Left ventricle myocardium inferior (tissue), 1 donor: ENCODE measurements at places on chromosomes 11 and 22.

DNA sequence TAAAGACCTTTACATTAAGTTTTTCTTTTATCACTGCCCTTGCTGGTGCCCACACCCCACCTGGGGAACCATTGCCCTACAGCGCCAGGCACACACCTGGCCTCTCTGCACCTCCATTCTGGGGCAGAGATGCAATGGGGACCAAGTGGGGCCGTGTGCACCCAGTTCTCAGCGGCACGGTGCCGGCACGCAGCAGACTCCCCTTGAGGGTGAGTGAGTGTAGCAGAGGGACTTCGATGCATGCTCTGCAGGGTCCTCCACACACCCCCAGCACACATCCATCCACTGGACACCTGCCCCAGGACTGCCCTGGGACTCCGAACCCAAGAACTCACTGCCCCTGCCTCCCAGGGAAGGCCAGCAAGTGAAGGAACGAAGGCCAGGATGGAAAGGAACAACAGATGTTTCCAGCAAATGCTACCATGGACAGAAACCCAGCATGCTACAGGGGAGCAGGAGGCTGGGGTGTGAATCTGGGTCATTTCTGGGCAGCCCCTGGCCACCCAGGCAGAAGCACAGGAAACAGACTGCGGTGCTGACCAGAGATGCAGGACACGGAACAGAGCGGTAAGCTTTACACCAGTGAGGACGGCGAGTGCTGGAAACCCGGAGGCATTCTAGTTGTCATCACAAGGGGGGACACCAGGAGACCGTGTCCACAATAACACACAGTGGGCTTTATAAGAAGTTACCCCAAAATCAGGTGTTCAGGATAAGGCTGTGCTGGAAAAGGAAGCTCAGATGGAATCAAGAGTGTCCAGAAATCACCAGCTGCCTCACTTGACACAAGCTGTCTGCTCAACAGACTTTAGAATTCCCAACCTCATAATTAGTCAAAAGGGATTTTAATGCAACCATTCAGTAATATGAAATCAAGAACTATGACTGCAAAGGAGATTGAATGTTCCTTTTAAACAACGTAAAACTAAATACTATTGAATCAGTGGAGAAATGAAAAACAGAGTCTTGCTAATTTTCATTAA lies 32.7 kb upstream of the MOB2 start:
- peak; percentile 2 for DNase-seq
- no peak overlapping the region for H3K4me3 ChIP-seq
- peaks cover 99% of the 10 kb centered on the region for H3K4me1 ChIP-seq
- H3K27ac ChIP-seq, result no peak overlapping the region
- H3K36me3 ChIP-seq, result no peaks in the 10 kb centered on the region

DNA sequence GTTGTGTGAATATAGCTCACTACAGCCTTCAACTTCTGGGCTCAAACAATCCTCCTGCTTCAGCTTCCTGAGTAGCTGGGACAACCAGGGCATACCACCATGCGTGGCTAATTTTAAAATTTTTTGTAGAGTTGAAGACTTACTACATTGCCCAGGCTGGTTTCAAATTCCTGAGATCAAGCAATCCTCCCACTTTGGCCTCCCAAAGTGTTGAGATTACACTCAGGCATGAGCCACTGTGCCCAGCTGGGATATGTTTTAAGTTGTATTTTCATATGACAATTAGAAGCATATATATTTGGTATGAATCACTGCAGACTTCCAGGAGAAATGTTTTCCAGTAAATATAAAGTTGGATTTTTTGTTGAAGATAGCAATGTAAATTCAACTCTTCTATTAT lies 15.4 kb downstream of the DDX10 start:
- no peaks in the 10 kb centered on the region for H3K27me3 ChIP-seq
- peaks cover 63% of the 10 kb centered on the region for H3K36me3 ChIP-seq
- no peak for DNase-seq
- H3K4me1 ChIP-seq, result no peaks in the 10 kb centered on the region

GRCh38 chr22:16967453-16968217 lies 40.4 kb downstream of the GAB4 start:
- peaks cover 84% of the 10 kb centered on the region for H3K27me3 ChIP-seq
- H3K27ac ChIP-seq, result no peak overlapping the region

DNA sequence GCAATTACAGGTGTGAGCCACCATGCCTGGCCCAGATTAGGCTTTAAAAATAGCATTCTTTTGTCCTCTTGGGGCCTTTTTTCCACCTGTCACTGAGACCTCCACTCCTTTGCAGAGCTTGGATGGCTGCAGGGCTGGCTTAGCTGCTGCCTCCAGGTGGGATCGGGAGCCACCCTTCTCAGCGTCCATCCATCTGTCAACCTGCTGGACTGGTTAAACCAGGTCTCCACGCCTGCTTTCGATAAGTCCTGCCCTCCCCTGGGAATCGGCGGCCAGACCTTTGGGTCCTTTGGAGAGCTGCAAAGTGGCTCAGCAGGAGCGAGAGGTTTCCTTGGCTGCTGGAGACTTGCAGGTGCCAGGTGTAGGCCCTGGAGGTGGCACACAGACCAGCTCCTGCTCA lies 23.4 kb upstream of the GRAMD4 start:
- H3K27ac ChIP-seq, result peak overlapping the region; percentile 94
- H3K4me3 ChIP-seq, result no peak overlapping the region
- H3K27me3 ChIP-seq, result no peaks in the 10 kb centered on the region
- H3K36me3 ChIP-seq, result no peaks in the 10 kb centered on the region
- no peak for DNase-seq
- H3K4me1 ChIP-seq, result peaks cover 94% of the 10 kb centered on the region

DNA sequence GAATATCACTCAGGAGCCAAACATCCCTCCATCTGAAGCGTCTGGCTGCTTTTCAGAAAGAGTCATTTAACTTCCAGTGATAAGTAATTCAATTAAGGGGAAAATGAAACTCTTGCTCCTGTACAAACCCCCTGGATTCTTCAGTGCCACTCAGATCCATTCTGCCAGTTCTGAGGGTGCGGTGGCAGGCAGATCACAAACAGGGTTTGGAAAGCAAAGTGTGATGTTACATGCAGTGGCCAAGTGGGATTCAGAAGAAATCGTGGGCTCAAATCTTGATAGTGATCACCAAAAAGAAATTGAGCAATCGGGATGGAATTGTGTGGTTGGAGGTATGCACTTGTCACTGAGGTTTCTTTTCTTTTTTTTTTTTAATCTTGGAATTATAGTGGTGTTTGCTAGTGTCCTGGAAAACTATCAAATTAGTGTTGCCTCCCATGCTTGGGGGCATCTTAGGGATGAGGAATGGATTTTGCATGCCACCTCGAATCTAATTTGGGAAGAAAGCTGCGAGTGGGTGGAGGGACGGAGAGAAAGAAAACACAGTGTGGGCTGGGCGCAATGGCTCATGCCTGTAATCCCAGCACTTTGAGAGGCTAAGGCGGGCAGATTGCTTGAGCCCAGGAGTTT lies 22.5 kb upstream of the RTL6 start:
- H3K4me1 ChIP-seq, result peaks cover 26% of the 10 kb centered on the region
- H3K27ac ChIP-seq, result peak overlapping the region; percentile 87
- H3K27me3 ChIP-seq, result no peaks in the 10 kb centered on the region
- no peak for DNase-seq
- no peak overlapping the region for H3K4me3 ChIP-seq

GRCh38 chr22:23305922-23306374 lies 125.6 kb downstream of the BCR start:
- peak; percentile 79 for DNase-seq
- H3K27me3 ChIP-seq, result no peaks in the 10 kb centered on the region
- H3K4me1 ChIP-seq, result peaks cover 27% of the 10 kb centered on the region
- peak overlapping the region; percentile 34 for H3K4me3 ChIP-seq

- no peaks in the 10 kb centered on the region for H3K4me1 ChIP-seq
- no peak for DNase-seq
- no peak overlapping the region for H3K27ac ChIP-seq
- H3K36me3 ChIP-seq, result no peaks in the 10 kb centered on the region
- H3K4me3 ChIP-seq, result no peak overlapping the region
- no peaks in the 10 kb centered on the region for H3K27me3 ChIP-seq
Measured at GRCh38 chr11:37040921-37041320, 442.9 kb upstream of the RAG2 start.

DNA sequence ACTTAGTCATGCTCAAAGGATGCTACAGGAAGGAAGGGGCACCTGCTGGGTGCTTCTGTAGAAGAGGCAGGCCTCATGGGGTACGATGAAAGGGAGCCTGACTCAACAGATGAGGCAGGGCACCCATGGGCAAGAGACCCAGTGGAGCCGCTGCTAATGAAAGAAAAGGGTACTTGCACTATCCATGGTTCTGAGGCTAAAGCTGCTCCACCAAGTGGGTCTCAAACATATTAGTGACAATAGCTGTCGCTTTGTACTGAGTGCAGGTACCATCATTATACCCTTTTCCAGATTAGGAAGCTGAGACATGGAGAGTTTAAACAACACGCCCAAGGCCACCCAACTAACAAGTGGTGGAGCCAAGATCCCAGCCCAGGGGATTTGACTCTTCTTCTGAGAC lies 127.5 kb upstream of the SERPIND1 start:
- H3K36me3 ChIP-seq, result no peaks in the 10 kb centered on the region
- no peak for DNase-seq
- no peaks in the 10 kb centered on the region for H3K4me1 ChIP-seq
- peaks cover 26% of the 10 kb centered on the region for H3K27me3 ChIP-seq
- no peak overlapping the region for H3K4me3 ChIP-seq

- no peak overlapping the region for H3K4me3 ChIP-seq
- peaks cover 63% of the 10 kb centered on the region for H3K36me3 ChIP-seq
- no peaks in the 10 kb centered on the region for H3K27me3 ChIP-seq
- H3K4me1 ChIP-seq, result peaks cover 45% of the 10 kb centered on the region
Measured at GRCh38 chr11:130473795-130474377, 25.4 kb downstream of the ADAMTS15 start.

DNA sequence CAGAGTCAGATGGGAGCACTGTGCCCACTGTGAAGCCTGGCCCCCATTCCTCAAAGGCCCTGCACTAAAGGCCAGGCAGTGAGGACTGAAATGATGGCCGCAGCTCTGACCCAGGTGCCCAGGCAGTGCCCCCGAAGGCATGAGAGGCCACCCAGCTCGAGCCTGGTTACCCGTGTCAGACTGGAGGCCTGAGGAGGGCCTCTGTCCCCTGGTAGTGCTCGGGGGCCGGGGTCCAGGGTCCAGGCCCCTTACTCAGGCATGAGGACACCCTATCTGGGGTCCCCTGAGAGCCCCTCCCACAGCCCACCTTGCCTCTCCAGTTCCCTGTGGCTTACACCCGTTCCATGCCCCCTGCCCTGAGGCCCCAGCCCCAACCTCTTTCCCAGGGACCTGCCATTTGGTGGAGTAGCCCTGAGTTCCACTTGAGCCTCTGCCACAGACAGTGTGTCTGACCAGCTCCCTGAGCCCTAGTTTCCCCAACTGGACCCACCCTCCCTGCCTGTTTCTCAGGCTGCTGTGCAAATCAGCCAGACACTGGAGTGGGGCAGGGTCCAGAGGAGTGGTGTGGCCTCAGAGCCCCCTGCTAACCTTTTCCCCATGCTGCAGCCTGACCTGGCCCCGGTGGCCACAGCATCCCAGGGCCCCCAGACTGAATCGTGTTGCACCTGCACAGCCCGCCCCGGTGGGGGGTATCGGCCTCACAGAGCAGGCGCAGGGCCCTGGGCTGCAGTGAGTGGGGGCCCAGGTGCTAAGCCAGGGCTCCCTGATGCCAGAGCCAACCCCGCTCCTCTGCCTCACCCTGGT lies 10.8 kb upstream of the ANKRD13D start:
- H3K36me3 ChIP-seq, result peaks cover 51% of the 10 kb centered on the region
- H3K4me1 ChIP-seq, result peaks cover 86% of the 10 kb centered on the region
- H3K27ac ChIP-seq, result peak overlapping the region; percentile 94
- DNase-seq, result no peak
- no peaks in the 10 kb centered on the region for H3K27me3 ChIP-seq
- peak overlapping the region; percentile 61 for H3K4me3 ChIP-seq

DNA sequence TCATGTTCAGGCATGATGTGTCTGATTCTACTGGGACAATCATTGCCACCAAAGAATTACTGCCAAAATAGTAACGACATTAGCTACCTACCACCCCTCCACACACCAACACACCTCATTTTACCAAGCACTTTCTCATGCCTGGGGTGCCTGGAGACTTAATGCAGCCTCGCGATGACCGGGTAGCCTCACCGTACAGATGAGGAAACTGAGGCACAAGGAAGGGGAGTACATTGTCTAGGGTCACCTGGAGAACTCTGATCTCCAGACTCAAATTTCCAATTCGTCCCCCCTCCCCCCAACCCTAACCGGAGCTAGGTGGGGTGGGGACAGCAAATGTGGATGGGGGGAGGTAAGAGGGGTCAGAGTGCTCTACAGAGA lies 2.7 kb upstream of the RTN4RL2 start:
- H3K27me3 ChIP-seq, result peaks cover 70% of the 10 kb centered on the region
- no peaks in the 10 kb centered on the region for H3K36me3 ChIP-seq
- H3K4me3 ChIP-seq, result peak overlapping the region; percentile 65
- H3K27ac ChIP-seq, result no peak overlapping the region
- no peak for DNase-seq
- H3K4me1 ChIP-seq, result peaks cover 42% of the 10 kb centered on the region

DNA sequence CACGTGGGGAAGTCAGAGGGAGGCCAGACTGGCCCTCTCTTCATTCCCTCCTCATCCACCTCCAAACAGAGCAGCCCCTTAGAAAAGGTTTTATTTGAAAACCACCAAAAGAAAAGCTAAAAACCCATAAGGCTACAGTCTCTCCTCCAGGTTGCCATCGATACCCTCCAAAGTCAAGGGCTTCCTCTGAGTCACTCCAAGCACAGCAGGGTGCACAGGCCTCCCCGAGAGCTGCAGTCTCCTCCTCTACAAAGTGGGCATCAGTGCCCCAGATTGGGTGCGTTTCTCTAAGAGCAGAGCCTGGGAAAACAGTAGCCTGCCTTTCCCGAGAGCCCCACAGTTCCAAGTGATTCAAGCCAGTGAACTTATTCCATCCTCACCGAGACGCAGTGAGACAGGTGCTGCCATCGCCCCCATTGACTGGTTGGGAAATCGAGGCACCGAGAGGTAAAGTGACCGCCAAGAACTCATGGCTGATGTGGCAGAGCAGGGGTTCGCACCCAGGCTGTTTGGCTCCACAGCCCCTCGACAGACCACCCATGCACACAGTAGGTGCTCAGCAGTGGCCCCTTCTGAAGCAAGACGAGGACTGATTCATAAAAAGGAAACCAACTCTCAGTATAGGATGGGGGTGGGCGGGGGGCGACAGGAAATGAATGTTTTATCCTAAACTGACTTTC lies 91.7 kb upstream of the SHISAL1 start:
- H3K4me1 ChIP-seq, result peaks cover 19% of the 10 kb centered on the region
- peak; percentile 3 for DNase-seq
- H3K4me3 ChIP-seq, result no peak overlapping the region
- no peak overlapping the region for H3K27ac ChIP-seq

- no peaks in the 10 kb centered on the region for H3K27me3 ChIP-seq
- H3K27ac ChIP-seq, result no peak overlapping the region
- no peak overlapping the region for H3K4me3 ChIP-seq
- no peak for DNase-seq
Measured at GRCh38 chr11:103364687-103365086, 255.5 kb downstream of the DYNC2H1 start.

- H3K4me1 ChIP-seq, result no peaks in the 10 kb centered on the region
- no peak overlapping the region for H3K4me3 ChIP-seq
- H3K36me3 ChIP-seq, result no peaks in the 10 kb centered on the region
- no peaks in the 10 kb centered on the region for H3K27me3 ChIP-seq
- no peak overlapping the region for H3K27ac ChIP-seq
- DNase-seq, result no peak
Measured at GRCh38 chr11:88979641-88980040, 86.1 kb downstream of the GRM5 start.
